Hematopoietic multipotent progenitor cell treated with erythropoietin and hydrocortisone succinate and interleukin-3 and kit ligand, for 15 days (in vitro differentiated cells): ENCODE measurements at places on chromosomes 6 and 20.

DNA sequence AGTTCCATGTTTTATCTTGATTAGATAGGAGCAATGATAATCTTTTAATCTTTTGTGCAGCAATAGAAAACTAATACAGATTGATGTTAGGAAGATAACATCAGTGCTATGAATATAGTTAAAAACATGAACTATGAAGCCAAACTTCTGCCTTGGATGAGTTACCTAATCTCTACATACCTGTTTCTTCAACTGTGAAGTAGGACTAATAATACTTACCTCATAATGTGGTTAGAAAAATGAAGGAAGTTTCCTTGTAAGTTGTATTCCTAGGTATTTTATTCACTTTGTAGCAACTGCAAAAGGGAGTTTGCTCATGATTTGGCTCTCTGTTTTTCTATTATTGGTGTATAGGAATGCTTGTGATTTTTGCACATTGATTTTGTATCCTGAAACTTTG is 111.9 kb downstream of the FRK start:
- no peak for DNase-seq

DNA sequence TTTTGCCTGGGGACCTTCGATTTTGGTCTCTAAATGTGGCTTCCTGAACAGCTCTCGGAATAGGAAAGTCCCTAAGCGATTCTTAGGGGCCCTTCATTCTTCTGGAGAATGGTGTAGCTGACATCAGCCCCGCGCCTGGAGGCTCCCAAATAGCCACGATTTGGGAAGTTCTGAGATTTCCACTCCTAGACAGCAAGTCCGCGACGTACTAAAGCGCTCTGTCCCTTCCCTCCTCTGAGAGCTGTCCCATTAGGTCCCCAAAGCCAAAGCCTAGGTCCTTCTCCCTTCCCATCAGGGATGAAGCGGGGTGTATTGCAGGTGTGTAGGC is 756 bp downstream of the MOXD1 start:
- DNase-seq = no peak

- no peak for DNase-seq
These were observed 31.9 kb downstream of the SERPINB6 start for GRCh38 chr6:2939315-2940009.

DNA sequence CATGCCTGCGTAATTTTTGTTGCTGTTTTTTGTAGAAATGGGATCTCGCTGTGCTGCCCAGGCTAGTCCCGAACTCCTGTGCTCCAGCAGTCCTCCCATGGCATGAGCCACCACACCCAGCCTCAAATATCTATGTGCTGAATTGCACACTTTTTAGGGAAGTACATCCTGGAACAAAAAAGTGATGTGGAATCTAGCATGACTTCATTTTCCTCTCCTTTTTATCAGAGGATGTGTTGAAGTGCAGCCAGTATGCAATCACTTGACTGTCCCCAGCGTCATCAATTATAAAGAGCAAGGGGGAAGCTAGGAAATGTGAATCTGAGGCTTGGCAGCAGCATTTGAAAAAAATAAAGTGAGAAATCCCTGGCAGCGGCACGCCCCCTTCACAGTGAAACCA is 6.4 kb upstream of the EXOC2 start:
- no peak for DNase-seq

DNA sequence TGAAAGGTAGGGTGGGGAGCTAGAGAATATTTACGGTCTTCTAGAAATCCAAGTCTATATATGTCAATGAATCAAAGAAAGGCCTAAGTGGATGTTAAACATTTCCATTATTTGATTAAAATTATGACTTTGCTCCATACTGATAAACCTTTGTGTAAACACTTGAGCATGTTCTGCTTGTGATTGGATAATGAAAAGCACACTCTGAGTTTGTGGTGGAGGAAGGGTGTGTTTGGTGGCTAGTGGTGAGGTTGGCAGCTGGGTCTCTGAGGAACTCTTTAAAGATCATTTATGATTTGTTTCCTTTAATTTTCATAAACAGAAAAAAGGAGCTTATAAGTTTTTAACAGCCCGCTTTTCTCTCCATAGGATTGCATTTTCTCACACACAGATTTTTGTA is 84.7 kb downstream of the RFPL4B start:
- no peak for DNase-seq

DNA sequence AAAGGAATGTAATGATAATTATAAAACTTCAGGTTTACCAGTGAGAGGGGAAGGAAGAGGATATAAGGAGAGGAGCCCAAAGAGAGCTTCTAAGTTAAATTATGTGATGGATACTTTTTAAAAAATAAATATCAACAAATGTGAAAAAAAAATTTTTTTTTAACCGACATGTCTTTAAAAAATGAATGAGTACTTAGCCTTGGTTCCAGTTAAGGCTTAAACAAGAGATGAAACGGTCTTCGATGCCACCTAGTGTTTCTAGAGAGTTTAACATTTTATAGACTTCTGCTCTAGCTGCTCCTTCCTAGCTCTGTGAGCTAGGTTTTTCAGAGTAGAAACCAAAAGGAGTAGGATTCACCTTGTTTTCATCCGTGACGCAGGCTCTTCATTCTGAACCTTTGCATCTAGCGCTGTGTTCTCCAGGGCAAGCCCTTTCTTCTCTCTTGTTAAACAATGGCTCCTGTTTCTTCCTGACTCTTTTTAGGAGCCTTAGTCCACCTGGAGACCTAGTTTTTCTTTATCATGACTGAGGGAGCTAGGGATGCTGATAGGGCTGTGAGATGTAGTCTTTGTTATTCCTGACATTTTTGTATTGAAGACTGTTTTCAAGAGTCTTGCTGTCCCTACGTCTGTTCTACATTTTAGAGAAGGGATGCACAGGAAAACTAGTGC is 42.4 kb upstream of the GNRH2 start:
- DNase-seq = peak; percentile 72

- no peak for DNase-seq
These were observed 14.9 kb downstream of the DEFB114 start for GRCh38 chr6:49949062-49949461.

GRCh38 chr6:146990284-146990683 is 213.9 kb upstream of the STXBP5 start:
- no peak for DNase-seq

DNA sequence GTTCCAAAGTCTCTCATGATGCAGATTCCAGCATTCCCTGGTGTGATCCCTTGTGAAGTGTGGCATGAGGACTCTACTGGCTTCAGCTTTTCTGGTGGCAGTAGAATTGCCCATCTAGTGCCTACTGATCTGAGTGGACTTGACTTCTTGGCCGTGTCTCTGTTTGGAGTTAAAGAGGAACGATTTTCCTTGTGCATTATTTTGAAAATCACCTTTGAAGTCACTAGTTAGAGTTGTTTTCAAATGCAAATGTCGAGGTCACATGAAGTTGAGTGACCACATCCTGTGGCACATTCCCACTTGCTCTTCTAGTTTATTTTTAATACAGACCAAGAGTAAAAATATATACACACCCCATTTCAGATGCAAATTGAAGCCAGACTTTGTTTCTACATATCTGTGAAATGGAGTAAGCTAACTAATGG is 270.7 kb upstream of the TAB2 start:
- DNase-seq = no peak

DNA sequence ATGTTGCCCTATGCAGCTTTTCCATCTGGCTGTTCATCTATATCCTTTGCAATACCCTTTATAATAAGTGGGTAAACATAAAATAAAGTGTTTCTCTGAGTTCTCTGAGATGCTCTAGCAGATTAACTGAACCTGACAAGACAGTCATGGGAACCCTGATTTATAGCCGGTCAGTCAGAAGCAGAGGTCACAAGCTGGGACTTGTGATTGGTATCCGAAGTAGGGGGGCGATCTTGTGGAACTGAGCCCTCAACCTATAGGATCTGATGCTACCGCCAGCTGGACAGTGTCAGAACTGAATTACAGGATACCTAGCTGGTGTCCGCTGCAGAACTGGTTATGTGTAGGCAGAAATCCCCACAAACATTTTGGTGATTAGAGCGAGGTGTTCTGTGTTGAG is 39.0 kb downstream of the SLC17A5 start:
- no peak for DNase-seq

DNA sequence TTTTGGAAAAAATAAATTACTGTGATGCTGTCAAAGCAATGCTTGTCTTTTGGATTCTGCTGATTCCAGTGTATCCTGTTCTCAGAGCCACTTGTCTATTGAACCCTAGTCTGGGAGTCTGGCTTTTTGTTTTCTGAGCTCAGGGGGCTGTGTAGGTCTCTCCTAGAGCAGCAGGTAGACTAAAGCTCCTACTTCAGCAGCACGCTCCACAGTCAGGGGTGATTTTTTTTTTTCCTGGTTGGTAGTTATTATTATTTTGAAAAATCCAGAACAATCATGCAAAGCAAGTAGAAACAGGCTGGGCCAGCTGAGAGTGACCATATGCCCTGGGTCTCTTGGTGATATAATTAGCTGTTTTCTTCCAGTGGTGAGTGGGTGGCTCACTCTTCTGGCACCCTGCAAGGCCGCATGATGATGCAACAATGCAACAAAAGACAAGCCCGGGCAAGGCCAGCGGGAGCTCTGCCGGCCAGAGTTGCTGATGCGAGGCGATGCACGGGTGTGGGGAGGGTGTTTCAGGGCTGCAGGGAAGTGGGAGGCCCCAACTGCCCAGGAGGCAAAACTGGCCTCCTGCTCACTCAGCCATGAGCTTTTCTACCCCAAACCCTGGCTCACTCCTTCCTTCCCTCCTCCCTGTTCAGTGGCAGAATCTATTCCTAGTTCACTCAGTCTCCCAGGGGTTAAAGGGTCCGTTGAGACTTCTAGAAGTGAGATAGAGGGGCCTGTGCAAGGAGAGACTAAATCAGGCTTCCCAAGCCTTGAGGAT is 11.5 kb upstream of the CDKN1A start:
- DNase-seq = no peak

DNA sequence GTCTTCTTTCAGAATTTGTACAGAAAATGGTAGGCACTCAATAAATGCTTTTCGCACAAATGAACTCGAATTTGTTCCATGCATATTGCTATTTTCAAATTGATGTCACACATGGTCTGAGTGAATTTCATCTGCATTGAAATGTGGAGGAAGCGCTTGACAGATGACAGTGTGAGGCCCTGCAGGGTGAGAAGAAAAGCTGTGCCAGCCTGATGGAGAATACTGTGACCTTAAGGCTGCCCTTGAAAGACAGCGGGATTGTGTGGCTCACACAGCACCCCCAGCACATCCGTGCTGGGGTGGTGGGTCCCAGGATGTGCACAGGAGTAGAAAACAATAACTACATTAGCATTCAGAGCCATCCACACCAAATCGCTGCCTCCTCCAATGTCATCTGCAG is 14.8 kb upstream of the MCHR2 start:
- DNase-seq = no peak

GRCh38 chr6:30719356-30719755 is 796 bp upstream of the TUBB start:
- no peak for DNase-seq

DNA sequence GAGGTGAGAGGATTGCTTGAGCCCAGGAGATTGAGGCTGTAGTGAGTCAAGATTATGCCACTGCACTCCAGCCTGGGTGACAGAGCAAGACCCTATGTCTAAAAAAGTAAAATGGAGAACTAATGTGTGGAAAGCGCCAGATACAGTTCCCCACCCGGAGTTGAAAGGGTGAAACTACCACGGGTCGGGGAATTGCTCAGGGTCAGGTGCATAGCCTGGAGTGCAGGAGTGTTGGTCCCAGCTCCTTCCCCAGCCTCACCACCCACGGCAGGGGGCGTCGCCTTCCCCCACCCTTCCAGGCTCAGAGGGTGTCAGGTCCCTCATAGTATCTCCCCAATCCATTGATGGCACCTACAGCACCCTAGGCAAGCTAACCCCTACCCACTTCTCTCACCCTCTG is 26.1 kb downstream of the C20orf203 start:
- DNase-seq = no peak

DNA sequence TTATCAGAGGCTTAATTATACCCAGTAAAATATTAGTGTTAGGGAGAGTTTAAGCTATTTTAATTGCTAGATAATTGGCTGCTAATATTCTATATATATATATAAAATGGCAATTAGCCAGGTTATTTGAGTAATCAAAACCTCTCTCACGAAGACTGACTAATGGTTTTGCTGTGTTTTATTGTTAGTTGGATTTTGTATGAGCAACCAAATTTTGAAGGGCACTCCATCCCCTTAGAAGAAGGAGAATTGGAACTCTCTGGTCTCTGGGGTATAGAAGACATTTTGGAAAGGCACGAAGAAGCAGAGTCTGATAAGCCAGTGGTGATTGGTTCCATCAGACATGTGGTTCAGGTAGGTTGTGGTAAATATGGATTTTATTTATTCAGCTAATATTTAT is 102.2 kb downstream of the RTN4IP1 start:
- no peak for DNase-seq

DNA sequence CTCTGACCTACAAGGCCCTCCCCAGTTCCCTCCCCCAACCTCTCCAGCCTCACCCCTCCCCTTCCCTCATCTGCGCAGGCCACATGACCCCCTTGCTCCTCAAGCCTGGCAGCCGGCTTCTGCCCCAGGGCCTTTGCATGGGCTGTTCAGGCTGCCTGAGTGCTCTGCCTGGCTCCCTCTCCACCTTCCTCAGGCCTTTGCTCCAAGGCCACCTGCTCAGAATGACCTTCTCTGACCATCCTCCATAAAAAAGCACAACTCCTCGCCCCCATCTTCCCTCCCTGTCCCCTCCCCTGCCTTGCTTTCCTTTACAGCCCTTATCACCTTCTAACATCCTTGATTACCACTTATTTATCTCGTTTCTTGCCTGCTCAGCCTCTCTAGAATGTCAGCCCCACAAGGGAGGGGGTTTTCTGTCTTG is 38.7 kb downstream of the SPDEF start:
- DNase-seq = no peak

GRCh38 chr6:164665328-164665727 is 644.1 kb downstream of the C6orf118 start:
- DNase-seq = no peak

DNA sequence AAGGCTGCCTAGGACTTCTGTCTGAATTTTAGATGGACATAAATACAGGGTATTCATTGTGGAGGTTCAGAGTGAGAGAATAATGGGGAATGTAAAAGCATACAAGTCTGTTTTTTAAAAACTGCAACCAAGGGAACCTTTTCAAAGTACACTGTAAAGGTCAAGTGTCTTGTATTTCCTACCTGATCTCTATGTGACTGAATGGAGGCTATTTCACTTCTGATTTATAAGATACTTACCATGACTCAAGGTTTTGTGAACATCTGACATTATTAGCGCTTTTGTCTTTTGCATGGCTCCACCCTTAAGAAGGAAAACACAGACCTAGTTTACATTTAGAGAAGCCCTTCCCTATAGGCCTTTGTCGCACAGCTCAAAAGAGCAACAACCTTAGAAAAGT is 126.5 kb downstream of the ZFAND3 start:
- no peak for DNase-seq

GRCh38 chr20:24573557-24573956 is 104.1 kb downstream of the SYNDIG1 start:
- DNase-seq = no peak

DNA sequence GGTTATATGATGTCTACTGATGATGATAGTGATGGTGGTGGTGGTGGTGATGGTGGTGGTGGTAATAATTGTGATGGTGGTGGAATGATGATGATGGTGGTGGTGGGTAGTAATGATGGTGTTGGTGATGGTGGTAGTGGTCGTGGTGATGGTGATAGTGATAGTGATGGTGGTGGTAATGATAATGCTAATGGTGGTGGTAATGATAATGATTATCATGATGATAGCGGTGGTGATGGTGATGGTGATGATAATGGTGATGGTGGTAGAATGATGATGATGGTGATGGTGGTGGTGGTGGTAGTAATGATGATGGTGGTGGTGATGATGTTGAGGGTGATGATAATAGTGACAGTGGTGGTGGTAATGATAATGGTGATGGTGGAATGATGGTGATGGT is 4.5 kb upstream of the LPA start:
- DNase-seq = no peak
